ENCODE measurements at places on chromosomes 3 and 15. TPM values are rescaled to one million over a fixed set of nuclear protein-coding genes. Genes with fewer than 3 reads are reported as not detected.

DNA sequence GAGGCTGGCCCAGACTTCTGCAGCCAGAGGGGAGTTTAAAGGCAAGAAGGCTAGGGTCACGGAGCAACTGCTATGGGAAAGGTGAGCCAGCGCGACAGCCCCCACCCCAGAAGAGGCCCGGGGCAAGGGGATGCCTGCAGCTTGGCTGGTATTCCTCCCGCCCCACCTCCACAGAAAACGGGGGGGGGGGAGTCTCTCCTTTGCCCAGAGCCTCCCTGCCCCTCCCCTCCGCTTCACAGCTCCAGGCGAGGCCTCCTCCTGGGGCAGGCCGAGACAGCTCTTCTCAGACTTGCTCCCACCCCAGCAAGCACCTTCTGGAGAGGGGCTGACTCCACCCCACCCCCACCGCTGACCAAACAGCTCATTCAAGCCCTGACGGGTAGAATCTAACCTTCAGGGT lies 13.4 kb downstream of the ANP32A start:
- H3K27me3 ChIP-seq: no peaks in the 10 kb centered on the region

DNA sequence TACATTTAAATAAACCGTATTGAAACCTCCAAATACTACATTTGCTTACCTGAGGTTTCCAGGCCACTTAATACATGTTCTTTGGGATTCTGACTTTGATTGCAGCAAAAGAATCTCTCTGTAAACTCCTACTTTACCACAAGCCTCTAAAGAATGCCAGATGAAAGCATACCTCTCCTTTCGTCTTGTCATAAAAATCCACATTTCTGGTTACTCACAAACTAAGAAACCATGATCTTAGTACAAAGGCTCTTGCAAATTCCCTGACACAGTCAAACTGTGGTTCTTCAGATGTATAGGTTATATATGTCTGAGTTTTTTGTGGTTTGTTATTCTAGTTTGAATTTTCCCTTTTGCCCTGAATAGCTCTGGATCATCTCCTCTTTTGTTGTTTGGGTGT lies 188.4 kb downstream of the RAP2B start:
- H3K27me3 ChIP-seq: no peaks in the 10 kb centered on the region
- H3K4me1 ChIP-seq: no peaks in the 10 kb centered on the region
- H3K27ac ChIP-seq: no peak overlapping the region
- no peak overlapping the region for H3K4me3 ChIP-seq
- DNase-seq: no peak
- no peaks in the 10 kb centered on the region for H3K36me3 ChIP-seq

DNA sequence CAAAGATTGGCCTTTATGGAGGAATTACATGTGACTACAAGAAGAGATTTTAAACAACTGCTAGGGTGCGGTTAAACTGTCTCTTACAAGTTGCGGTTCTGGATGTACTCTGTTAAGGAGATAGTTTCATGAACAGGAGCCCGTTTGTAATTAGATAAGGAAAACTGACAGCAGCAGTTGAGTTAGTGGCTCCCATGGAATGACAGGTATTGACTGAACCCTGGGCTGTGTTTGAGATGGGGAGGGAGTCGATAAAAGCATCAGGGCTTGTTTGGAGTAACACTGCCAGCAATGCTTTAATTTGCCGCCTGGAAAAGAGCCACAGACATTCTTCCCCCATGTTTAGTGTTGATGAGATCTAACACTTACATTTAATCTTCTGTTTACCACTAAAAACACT lies 139.9 kb downstream of the ROBO2 start:
- no peak overlapping the region for H3K4me3 ChIP-seq
- H3K27me3 ChIP-seq: no peaks in the 10 kb centered on the region
- H3K27ac ChIP-seq: no peak overlapping the region
- no peaks in the 10 kb centered on the region for H3K36me3 ChIP-seq

DNA sequence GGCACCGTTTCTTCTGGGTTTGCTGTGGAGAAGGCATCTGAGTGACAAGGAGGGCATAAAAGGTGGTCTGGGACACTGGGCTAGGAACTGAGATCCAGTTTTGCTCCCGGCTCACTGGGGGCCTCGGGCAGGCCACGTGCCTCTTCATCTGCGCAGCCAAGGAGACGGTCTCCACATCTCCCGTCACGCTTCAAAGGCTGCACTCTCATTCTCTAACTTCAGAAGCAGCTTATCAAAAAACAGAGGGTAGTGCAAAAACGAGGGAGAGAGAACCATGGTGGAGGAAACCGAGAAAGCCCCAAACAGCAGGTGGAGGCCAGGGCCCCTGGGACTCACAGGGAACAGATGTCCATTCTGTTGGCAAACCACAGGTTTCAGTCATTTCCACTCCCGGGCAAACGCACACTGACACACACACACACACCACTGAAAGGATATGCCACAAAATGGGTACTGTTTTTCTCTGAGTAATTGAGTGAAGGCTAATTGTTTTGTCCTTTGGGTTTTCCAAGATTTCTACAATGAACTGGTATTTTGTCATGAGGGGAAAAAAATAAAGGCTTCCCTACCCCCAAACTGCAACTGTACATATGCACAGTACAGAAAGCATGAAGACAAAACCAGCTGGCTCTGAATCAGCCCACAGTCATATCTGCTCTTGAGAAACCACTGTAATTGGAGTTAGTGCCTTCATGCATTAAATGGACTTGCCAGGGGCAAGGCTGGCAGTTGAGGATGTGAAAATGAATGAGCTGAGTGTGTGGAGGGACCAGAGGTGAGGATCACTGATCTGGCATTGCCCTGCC lies 71.9 kb downstream of the MGLL start:
- H3K4me1 ChIP-seq: peaks cover 86% of the 10 kb centered on the region
- H3K27ac ChIP-seq: peak overlapping the region; percentile 96
- no peaks in the 10 kb centered on the region for H3K36me3 ChIP-seq

- DNase-seq: peak; percentile 30
- H3K4me1 ChIP-seq: peaks cover 34% of the 10 kb centered on the region
- H3K27me3 ChIP-seq: peaks cover 46% of the 10 kb centered on the region
- no peak overlapping the region for H3K4me3 ChIP-seq
- H3K36me3 ChIP-seq: no peaks in the 10 kb centered on the region
Observed at GRCh38 chr3:10518506-10519150, 13.2 kb upstream of the ATP2B2 start.

DNA sequence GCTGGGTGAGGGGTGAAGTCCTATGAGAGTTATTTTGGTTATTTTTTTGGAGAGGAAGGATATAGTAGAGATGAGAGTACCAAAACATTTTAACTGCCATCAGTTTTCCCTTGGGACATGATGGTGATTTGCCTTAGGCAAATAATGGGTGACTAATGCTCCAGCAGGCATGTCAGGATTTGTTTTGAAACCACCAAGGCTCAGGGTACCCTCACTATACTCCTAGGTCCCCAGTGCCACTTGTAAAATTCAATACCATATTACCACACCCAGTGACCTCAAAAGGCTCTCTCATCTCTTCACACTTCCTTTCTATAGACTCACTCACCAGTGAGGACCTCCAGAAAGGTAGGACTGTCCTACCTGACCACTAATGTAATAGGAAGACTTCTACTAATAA lies 83.6 kb downstream of the WDR72 start:
- no peak for DNase-seq
- no peak overlapping the region for H3K27ac ChIP-seq
- no peaks in the 10 kb centered on the region for H3K36me3 ChIP-seq
- H3K4me1 ChIP-seq: no peaks in the 10 kb centered on the region
- no peak overlapping the region for H3K4me3 ChIP-seq

DNA sequence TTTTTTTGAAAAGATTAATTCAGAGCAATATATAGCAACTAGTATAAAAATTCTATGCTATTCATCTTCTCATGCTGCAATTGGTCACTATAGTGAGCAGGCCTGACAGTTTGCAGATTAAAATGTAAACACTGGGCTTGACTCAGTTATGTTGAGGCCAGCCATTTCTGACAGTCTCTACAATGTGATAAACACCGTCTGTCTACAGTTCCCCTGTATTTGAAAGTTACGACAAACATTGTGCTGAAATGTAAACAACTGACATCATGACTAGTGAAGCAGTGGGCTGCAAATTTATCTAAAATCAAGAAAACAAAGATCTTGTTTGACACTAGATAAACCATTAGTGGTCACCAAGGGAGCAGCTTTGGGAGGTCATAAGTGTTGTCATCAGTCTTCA lies 197.4 kb downstream of the ISL2 start:
- H3K4me1 ChIP-seq: no peaks in the 10 kb centered on the region
- H3K36me3 ChIP-seq: peaks cover 4% of the 10 kb centered on the region
- H3K27ac ChIP-seq: no peak overlapping the region
- H3K4me3 ChIP-seq: no peak overlapping the region

GRCh38 chr3:196641333-196642054 lies 2.0 kb downstream of the NRROS start:
- no peak for DNase-seq
- H3K27me3 ChIP-seq: peaks cover 17% of the 10 kb centered on the region

DNA sequence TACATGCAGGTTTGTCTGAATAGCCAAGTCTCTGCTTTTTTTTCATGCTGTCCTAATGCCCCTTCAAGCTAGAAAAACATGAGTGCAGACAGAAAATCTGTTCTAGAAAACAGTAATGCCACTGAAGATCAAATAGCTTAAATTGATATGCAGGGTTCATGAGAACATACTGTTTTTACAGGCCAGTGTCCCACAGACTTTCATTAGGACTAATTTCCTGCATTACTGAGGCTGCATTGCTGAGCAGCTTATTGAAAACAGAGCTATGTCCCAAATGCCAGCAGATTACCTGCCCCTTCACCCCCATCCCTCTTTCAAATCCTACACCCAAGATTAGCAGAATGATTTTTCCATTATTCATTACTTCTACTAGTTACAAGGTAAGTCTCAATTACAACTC lies 665 bp downstream of the TM4SF18 start:
- H3K27me3 ChIP-seq: no peaks in the 10 kb centered on the region
- peak overlapping the region; percentile 61 for H3K4me3 ChIP-seq
- H3K36me3 ChIP-seq: no peaks in the 10 kb centered on the region
- no peak for DNase-seq
- peaks cover 25% of the 10 kb centered on the region for H3K4me1 ChIP-seq

DNA sequence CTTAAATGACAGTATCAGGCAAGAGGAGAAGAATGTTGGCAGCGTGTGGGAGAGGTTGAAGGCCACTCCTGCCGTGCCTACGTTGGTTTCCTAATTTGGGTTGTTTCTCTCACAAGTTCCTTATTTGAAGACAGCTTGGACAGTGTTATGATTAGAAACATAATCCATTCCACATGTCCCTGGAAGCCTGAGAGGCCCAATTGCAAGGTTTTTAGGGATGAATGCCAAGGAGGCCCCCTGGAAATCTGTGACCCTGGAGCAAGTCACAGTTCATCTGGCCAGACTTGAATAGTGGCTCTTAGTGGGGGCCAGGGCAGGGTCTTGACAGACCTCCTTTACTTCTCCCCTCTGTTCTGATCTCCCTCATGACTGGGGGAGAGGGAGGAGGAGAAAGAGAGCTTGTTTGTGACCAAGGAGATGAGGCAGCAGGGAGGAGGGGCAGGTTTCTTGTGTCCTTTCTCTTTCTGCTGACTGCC lies 584.4 kb upstream of the TBL1XR1 start:
- peak overlapping the region; percentile 83 for H3K27ac ChIP-seq
- H3K4me3 ChIP-seq: no peak overlapping the region
- H3K4me1 ChIP-seq: peaks cover 53% of the 10 kb centered on the region
- DNase-seq: peak; percentile 55
- H3K27me3 ChIP-seq: no peaks in the 10 kb centered on the region
- H3K36me3 ChIP-seq: no peaks in the 10 kb centered on the region

DNA sequence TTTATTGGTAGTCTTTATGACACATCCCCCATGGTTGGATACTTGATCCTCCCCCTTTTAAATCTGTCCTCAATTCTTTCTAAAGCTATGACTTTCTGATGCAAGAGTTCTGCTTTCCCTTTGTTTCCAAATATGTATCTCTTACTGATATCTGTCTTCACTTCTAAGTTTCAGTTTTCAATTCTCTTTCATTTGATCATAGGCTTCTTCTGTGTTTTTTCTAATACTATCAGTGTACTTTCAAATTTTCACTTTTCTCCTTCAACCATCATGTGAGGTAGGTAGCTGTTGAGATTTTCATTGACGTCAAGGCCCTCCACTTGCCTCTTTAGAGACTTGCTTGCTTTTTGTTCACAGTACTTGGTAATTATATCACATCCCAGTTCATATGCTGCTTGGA lies 436.5 kb downstream of the CNTN4 start:
- peaks cover 3% of the 10 kb centered on the region for H3K27me3 ChIP-seq
- no peak for DNase-seq
- no peak overlapping the region for H3K4me3 ChIP-seq
- H3K4me1 ChIP-seq: no peaks in the 10 kb centered on the region

GRCh38 chr3:15903164-15903563 lies 105.4 kb upstream of the ANKRD28 start:
- no peaks in the 10 kb centered on the region for H3K27me3 ChIP-seq
- H3K4me3 ChIP-seq: no peak overlapping the region
- H3K36me3 ChIP-seq: no peaks in the 10 kb centered on the region
- peaks cover 26% of the 10 kb centered on the region for H3K4me1 ChIP-seq

DNA sequence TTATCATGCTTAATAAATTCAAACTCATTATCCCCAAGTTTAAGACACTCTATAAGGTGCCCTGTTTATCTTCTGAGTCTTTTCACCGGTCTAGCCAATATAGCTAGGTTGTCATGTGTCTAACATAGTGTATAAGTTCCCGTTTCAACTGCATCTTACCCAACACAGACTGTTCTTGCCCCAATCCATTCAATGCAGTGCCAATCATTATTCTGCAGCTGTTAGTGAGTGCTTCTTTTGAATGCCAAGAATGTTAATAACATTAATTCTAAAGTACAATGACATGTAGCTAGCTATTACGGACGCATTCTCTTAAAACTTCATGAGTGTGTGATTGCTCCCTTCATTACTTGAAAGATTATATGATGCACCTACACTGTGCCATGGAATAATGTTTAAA lies 646.4 kb upstream of the NR2F2 start:
- H3K27ac ChIP-seq: no peak overlapping the region
- no peaks in the 10 kb centered on the region for H3K4me1 ChIP-seq
- DNase-seq: no peak
- no peak overlapping the region for H3K4me3 ChIP-seq
- no peaks in the 10 kb centered on the region for H3K27me3 ChIP-seq
- H3K36me3 ChIP-seq: no peaks in the 10 kb centered on the region

GRCh38 chr3:161914703-161915417 lies 418.3 kb downstream of the OTOL1 start:
- no peaks in the 10 kb centered on the region for H3K27me3 ChIP-seq
- DNase-seq: peak; percentile 22
- no peak overlapping the region for H3K27ac ChIP-seq
- peaks cover 6% of the 10 kb centered on the region for H3K4me1 ChIP-seq
- no peaks in the 10 kb centered on the region for H3K36me3 ChIP-seq

- peak overlapping the region; percentile 91 for H3K27ac ChIP-seq
- no peaks in the 10 kb centered on the region for H3K27me3 ChIP-seq
- peak; percentile 82 for DNase-seq
- H3K4me3 ChIP-seq: peak overlapping the region; percentile 83
- peaks cover 53% of the 10 kb centered on the region for H3K4me1 ChIP-seq
Observed at GRCh38 chr15:68578175-68578979, 416 bp upstream of the CORO2B start.

The CYP8B1 gene
- total RNA-seq: not detected

The PPP1R14D gene
- not detected for total RNA-seq

The CCR4 gene
- total RNA-seq: not detected

The SOX2 gene
- 0.16 TPM for total RNA-seq

The DUOXA1 gene
- 0.30 TPM for total RNA-seq

The IQCF5 gene
- total RNA-seq: not detected

The TRNT1 gene
- total RNA-seq: 14.6 TPM

The WDR93 gene
- not detected for total RNA-seq

Data from left ventricle myocardium inferior (tissue), 1 donor.